ENCODE measurements at places on chromosomes 6 and 20.

DNA sequence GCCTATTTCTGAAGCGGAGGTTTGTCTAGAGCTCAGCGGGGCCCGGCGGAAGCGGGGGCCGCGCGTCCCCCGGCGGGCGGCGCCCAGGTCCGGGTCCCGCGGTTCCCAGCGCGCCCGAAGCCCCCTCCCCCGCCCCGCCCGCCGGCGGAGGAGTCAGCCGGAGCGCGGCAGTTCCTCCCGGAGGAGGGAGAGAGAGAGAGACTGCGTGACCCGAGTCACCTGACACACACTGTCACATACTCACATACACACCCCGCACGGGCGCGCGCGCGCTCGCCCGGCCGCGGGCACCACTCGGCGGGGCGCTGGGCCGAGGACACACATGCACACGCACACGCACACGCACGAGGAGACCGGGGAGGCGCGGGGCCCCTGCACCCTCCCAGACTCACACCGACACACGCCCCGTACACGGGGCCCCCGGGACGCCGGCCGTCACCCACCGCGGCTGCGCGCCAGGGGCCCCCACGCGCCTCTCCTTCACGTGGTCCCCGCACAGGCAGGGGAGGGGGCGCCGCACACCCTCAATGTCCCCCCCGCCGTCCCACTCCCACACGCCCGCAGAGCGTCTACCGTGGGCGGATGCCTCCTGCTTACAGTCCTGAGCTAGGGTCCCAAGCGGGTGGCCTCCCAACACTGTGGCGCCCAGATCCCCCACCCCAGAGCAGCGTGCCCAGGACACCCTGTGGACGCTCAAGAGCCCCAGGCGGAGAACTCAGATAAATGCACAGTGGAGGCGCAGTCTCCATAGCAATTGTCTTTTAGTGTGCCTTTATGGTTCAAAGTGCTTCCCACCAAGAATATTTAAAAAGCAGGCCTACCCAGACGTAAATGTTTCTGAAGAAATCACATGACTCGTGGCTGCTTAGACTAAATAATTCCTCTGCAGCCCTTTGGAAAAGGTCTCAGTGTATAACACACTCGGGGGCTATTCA is at the start of gene RRAGD:
Gene RRAGD (minus strand): TSS at position 203 of the 935 bp plus-strand sequence. CDS start 280 bp downstream, outside the sequence.
- DNase-seq, result peak; percentile 35

- DNase-seq, result no peak
Observed at GRCh38 chr6:14079433-14079832, 38.1 kb upstream of the CD83 start.

DNA sequence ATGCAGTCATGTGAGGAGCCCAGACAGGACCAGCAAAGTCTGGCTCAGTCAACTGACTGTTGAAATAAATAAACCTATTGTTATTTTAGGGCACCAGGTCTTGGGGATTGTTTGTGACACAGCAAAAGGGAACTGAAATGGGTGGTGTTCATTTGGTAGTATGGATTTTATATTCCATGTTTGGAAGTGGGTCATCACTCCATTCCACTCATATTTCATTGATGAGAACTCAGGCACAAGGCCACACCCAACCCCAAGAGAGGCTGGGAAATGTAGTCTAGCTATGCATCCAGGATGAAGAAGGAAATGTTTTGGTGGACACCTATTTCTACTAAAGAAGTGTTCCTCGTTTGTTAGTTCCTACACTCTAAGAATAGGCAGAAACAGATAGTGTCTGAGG is 64.9 kb upstream of the BTBD3 start:
- DNase-seq, result no peak

GRCh38 chr6:160400446-160400845 is 52.3 kb downstream of the SLC22A3 start:
- DNase-seq, result no peak

DNA sequence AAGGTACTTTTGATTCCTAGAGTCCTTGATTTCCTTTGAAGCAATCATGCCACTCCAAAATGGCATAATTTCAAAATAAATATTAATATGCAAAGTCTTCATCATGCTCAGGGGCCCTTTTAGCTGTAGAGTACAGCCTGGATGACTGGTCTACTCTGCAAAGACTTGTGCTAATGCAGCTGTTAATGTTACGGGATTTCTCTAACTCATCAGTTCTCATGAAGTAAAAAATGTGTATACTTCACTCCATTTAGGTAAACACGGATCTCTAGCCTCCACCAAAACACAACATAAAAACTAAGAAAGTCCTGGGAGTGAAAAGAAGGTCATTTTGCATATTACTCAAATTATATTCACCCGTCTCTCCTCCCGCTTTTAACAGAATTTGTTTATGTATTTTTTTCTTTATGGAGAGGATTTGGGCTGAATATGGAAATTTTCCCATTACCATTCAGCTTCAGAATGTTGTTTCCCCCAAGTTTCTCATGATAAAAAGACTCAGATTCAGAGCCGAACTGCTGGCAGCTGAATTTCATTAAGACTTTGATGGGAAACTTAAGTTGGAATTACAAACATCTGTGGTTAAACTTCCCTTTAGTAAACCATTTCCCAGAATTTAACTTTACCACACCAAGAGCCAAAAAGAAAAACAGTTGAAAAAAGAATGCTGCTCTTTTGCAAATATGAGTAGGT is 8.7 kb downstream of the LAMA4 start:
- no peak for DNase-seq

- no peak for DNase-seq
Observed at GRCh38 chr20:22346716-22347115, 237.7 kb downstream of the FOXA2 start.

GRCh38 chr6:8562125-8562524 is 126.8 kb upstream of the SLC35B3 start:
- DNase-seq, result no peak

DNA sequence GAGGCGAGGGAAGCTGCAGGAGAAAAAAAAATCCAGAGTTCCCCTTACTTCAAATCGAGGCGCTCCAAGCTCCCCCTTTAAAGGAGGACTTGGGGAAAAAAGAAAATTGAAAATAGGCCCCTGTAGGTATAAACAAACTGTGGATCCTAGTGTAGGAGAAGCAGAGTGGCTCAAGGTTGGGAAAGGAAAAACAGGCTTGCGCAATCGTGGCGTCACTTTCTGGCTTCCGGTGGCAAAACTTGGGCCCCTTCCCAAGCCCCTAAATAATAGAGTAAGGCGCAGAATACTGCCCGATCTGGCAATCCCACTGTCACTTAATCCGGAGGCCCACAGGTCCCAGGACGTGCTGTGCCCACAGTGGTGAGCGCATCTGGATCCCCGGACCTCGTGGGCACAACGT is 8.0 kb downstream of the PAX1 start:
- no peak for DNase-seq

DNA sequence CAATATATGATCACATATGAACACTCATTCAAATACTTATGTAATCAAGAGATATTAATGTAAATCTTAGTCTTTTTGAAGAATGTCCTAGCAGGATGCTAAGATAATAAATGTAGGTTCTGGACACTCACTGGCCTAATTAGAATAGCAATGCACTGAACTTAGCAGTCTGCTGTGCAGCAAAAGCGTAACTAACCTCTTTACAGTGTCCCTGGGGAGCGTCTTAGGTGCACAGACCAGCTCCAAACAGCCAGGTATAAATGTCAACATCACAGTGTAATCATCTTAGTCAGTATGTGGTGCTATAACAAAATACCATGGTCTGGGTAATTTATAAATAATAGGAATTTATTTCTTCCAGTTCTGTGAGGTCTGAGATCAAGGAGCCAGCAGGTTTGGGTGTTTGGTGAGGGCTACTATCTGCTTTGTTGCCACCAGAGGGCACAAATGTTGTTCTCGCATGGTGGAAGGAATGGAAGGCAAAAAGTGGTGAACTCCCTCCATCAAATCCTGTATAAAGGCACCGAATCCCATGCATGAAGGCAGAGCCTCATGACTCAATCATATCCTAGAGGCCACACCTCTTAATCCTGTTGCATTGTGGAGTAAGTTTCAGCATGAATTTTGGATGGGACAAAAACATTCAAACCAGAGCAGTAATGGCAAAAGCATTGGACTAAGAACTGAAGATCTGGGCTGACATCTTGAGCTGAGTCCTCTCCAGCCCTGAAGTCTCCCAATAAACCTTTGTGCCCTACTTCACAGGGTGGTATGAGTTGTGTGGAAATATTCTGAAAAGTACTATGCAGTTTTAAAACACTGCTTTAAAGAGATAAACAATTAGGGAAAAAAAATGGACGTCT is 41.8 kb upstream of the FOXO3 start:
- DNase-seq, result no peak

GRCh38 chr6:161031721-161032495 is 40.3 kb downstream of the MAP3K4 start:
- no peak for DNase-seq

DNA sequence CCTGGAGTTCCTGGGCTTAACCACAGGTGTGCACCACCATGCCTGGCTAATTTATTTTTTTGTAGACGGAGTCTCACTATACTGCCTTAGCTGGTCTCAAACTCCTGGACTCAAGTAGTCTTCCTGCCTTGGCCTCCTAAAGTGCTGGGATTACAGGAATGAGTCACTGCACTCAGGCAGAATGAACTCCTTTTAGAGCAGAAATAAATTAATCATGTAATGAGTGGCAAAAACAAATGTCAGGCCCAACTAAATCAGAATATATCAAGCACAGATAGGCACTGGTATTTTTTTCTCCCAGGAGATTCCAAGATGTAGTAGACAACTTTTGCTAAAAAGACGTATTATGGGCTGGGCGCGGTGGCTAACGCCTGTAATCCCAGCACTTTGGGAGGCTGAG is 2.6 kb downstream of the RPS10 start:
- no peak for DNase-seq

GRCh38 chr6:134446218-134446848 is 128.4 kb upstream of the SGK1 start:
- no peak for DNase-seq

- DNase-seq, result no peak
Observed at GRCh38 chr6:106746652-106747051, 117.3 kb downstream of the QRSL1 start.

DNA sequence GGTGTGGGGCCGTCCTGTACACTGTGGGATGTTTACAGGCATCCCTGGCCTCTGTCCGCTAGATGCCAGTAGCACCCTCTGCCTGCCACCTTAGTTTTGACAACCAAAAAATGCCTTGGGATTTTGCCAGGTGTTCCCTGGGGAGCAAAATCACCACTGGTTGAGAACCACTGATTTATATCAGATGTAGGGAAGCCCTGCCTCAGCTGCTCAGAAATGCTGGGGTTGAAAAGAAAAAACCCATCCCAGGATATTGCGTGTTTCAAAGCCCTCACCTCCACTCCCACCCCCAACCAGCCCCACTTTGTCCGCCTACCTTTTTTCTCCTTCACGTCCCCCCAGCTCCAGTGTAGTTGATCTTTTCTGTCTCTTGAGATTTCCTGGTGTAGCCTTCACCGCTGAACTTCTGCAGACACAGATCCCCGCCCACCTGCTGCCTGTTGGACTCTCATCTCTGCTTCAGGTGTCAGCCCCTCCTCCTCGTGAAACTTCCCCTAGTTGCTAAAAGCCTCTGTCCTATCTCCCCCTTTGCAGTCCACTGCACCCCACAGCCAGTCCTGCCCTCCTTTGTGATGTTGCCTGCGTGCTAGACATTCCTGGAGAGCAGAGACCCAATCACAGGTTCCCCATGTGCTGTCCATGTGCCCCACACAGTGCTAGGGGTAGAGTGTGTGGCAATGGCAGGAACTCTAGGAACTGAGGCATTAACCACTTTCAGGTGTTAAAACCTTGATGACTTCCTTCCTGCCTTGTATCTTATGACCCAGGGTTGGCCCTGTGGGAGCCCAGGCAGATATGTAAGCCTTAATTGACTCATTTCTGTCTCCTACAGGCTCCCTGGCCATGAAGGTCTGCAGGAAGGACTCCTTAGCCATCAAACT is 98.9 kb downstream of the TBC1D7 start:
- peak; percentile 7 for DNase-seq

GRCh38 chr6:12013307-12013719 is 1.2 kb downstream of the HIVEP1 start:
- DNase-seq, result no peak

DNA sequence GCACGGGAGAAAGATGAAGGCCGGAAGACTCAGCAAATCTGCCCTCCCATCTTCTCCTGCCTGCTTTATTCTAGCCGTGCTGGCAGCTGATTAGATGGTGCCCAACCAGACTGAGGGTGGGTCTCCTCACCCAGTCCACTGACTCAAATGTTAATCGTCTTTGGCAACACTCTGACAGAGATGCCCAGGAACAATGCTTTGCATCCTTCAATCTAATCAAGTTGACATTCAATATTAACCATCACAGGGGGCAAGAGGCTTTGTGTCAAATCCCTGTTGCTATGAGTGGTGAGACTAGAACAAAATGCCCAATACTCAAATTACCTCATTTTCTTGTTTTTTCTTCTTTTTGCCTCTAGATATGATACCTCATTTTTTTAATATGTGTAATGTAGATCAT is 27.4 kb upstream of the PLAGL1 start:
- no peak for DNase-seq

GRCh38 chr6:75070244-75070643 is 135.6 kb downstream of the COL12A1 start:
- no peak for DNase-seq

DNA sequence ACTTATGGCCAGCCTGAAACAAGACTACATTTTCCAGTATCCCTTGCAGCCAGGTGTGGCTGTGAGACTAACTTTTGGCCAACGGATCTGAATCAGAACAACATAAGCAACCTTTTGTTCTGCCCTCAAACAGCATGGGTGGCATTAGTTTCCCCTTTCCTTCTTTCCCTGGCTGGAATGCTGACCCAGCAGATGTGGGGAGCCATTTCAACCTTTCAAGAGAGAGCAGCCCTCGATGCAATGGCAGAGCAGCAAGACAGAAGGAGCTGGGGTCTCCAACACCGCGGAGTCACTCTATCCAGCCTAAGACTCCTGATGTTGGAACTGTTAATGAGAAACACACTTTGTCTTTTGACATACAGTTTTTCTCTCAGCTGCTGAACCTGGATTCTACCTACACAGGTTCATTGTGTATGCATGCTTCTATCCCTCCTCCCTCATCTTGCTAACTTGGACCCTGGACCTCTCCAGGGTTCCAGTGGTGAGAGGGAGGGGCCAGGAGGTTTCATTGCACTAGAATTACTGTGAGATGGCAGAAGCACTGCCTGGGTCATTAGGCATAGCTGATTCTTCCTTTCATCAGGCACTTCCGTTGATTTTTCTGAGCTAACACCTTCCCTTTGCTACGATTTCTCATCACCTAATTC is 28.8 kb upstream of the DDR1 start:
- DNase-seq, result no peak

DNA sequence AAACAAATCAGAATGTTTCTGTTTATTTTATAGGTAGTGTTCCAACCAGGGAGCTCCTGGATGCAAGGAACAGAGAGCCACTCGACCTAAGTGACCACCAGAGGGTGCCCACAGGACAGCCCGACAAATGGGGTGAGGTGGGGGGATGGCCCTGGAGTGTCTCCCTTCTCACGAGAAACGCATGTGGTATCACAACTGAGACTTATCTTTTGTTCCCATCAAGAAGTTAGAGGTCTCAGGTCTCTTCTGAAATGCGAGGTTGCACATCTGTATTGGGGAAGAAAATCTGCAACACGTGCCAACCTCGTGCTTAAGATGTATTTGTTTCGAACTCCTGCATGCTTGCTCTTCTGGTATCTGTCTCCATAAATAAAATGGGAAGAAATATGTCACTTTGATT is 104.0 kb downstream of the ISM1 start:
- no peak for DNase-seq

GRCh38 chr6:7100072-7100752 is 7.5 kb upstream of the RREB1 start:
- no peak for DNase-seq

- DNase-seq, result no peak
Observed at GRCh38 chr6:92759178-92759577, 660.2 kb downstream of the EPHA7 start.

GRCh38 chr6:170443151-170443662 is 109.9 kb downstream of the PSMB1 start:
- DNase-seq, result no peak

GRCh38 chr6:79048611-79049010 is 29.4 kb downstream of the PHIP start:
- DNase-seq, result no peak

Measured in stimulated activated naive CD4-positive, alpha-beta T cell treated with Interleukin-2 at 50 U/mL for 16 hours (primary cell).